ENCODE measurements at places on chromosomes 1 and 21.

DNA sequence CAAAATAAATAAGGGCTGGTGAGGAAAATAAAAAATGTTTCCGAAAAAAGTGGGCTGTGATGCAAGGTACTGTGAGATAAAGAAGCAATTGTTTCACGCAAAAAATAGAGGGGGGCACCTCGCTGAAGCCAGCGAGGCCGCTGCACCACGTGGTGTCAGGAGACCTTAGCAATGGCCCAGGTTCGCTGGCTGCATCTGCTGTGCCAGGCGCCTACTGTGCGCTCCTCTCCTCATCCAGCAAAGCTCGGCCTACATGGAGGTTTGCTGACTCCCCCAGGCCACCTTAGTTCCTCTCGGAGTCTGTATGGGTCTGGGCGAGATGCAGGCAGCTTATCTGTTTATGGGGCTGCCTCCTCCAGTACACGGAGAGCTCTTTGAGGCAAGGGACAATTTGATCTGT is 119.6 kb downstream of the NR5A2 start:
- DNase-seq: no peak

GRCh38 chr21:28714777-28715464 is 277.8 kb downstream of the LTN1 start:
- no peak for DNase-seq

DNA sequence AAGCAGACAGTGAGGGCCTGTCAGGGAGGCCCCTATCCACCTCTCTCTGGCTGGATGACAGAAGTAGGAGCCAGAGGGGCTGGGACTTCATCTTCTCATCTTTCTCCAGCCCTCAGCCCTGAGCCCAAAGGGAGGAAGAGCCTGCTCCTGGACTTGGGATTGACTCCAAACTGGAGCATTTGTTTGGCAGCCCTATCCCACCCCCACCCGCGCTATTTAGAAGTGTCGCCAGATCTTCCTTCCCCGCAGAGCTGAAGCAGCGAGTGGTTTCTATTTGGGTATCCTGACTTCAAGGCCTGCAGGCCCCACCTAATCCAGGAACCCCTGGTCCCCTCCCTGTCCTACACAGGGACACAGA is 9.6 kb downstream of the NES start:
- no peak for DNase-seq

DNA sequence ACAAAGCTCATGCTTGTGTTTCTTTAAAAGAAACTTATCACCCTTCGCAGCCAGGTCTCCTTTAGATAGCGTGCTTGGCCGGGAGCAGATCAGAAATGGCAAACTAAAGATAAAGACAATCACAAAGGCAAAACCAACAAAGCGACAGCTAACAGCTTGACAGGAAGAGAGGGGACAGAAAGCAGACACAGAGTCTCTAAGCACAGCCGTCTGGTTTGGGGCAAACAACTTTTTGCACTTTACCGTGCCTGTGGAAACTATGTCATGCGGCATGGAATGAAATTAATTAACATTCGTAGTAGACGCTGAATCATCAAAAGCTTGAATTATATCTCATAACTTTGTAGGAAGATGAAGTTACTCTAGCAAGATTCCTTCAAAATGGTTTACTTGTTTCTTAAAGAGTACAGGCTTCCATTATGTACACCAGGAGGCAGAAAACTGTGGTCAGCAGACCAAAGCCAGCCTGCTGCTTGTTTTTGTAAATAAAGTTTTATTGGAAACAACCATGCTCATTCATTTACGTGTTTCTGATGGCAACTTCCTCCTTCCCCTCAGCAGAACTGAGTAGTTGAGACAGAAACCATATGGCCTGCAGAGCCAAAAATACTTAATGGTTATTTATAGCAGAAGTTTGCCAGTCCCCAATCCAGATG is 183.2 kb downstream of the KIF26B start:
- no peak for DNase-seq

GRCh38 chr1:195958131-195958530 is 650.1 kb downstream of the KCNT2 start:
- DNase-seq: no peak

- DNase-seq: peak; percentile 57
Measured at GRCh38 chr1:214123061-214123784, 135.4 kb downstream of the PROX1 start.

DNA sequence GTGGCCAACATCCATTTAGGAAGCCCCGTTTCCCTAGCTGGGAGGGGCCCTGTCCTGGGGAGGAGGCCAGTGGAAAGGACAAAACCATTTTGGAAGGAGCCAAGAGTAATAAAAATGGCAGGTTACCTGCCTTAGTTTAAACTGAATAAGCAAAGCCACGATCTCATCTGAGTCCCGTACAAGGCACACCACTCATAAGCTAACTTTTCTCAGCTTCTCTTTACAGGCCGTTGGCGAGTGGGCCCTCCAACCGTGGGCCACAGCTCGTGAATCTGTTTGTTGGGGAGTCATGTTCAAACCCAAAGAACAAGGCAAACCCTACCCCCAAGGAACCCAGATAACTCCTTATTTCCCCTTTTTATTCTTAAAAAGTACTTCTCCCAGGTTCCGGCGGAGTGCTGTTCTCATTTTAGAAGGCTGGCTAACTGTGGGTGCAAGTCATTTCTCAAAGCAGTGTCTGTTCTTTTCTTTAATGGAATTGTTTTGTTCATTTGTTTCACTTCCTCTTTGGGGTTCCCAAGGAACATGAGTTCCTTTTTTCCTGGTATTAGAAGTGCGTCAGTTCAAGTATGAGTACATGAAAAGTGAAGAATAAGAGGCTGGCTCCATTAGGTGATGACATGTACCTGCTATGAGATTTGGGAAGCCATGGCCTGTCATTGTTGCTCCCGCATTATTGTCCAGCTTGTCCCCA is 89.0 kb downstream of the PSMG1 start:
- DNase-seq: no peak

- DNase-seq: no peak
Measured at GRCh38 chr1:91151702-91152101, 129.9 kb upstream of the ZNF644 start.

GRCh38 chr1:167565922-167566321 is 12.4 kb upstream of the CREG1 start:
- DNase-seq: no peak

DNA sequence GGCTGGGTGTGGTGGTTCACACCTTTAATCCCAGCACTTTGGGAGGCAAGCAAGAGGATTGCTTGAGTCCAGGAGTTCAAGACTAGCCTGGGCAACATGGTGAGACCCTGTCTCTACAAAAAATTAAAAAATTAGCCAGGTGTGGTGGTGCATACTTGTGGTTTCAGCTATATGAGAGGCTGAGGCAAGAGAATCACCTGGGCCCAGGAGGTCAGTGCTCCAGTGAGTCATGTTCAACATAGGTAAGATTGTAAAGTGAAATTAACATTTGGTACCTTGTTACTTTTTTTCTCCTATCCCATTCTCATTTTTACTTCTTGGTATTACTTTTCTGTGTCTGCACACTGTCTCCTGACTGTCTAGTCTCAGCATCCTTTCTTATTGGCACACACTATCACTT is 19.0 kb downstream of the MAGI3 start:
- DNase-seq: no peak

DNA sequence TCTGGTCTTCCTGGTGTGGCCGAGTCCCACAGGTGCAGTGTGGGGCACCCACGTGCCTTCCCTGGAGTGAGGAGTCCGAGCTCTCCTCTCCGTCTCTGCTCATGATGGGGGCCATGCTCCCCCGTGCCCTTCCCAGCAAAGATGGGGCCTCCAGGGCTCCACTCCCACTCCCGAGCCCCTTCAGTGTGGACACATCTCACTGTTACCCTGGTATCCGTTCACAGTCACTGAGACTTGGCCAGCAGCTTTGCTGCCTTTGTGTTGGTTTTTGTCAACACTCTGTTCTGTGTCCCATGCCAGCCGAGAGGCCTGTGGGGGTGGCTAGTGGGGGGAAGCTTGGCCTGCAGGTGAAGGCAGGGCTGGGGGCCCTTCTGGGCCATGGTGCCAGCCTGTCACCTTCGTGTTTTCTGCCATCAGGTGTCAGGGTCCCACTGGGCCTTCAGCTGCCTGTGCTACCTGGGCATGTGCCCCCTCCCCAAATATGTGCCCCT is 46.9 kb upstream of the POFUT2 start:
- no peak for DNase-seq

- peak; percentile 38 for DNase-seq
Measured at GRCh38 chr1:150165622-150166612, 16.2 kb downstream of the PLEKHO1 start.

DNA sequence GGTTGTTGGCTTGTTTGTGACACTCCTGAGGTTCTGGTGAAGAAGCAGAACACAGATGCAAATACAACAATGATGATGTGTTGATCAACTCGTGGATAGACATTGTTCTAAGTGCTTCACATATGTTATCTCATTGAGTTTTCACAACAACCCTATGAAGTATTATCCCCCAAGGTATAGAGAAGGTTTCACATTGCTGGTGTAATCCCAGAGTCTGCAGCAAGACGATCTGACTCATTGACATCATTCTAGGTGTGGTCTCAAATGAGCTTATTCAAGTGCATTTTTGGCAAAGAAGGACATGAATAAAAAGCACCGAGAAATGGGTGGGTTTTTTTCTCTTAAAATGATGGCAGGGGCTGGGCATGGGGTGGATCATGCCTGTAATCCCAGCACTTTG is 64.1 kb upstream of the SCAF4 start:
- no peak for DNase-seq

DNA sequence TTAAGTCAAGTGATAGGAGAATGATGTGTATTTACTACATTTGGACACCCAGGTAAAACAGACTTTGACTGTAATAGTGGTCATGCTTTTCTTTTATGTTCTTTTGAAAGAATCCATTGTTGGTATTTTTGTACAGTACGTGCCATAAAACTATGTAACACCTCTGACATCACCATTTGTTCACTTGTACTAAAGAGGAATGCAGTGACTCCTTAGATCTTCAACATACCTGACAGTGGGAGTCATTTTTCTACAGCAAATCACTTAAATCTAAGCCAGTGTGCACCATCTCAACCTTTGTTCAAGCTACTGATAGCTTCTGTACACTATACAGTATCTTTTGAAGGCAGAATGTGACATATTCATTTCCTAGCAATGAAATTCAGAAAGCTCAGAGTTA is 6.3 kb upstream of the PLD5 start:
- no peak for DNase-seq

- no peak for DNase-seq
Measured at GRCh38 chr1:19205845-19206244, 4.2 kb downstream of the UBR4 start.

GRCh38 chr1:153525088-153525728 is 10.6 kb downstream of the S100A6 start:
- no peak for DNase-seq

DNA sequence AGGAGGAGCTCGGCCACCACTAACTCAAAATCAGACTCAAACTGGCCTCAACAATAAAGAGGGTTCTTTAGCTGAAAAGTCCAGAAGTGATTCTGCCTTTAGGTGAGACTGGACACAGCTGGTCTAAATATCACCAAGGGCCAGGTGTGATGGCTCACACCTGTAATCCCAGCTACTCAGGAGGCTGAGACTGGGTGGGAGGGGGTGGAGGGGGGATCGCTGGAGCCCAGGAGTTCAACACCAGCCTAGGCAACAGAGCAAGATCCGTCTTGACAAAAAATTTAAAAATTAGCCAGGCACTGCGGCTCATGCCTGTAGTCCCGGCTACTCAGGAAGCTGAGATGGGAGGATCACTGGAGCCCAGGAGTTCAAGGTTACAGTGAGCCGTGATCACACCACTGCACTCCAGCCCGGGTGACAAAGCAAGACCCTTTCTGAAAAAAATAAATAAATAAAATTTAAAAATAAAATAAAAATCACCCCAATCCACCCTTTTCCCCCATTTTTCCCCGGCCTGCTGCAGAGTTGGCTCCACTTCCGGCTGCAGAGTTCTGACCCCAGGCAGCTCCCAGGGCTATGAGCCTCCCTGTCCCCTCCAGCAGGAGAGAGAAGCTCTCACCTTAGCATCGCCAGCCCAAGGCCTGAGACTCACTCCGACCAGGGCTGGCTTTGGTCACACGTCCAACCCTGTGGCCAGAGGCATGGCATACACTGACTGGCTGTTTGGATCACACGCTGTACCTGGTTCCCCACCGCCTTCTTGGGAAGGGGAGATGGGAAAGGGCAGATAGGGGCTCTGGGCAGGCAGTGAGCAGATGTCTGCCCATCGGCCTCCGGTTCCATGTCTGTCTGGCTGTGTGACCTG is 87.3 kb upstream of the IFFO2 start:
- no peak for DNase-seq

- no peak for DNase-seq
Measured at GRCh38 chr1:110749960-110750359, 75.2 kb upstream of the KCNA3 start.

DNA sequence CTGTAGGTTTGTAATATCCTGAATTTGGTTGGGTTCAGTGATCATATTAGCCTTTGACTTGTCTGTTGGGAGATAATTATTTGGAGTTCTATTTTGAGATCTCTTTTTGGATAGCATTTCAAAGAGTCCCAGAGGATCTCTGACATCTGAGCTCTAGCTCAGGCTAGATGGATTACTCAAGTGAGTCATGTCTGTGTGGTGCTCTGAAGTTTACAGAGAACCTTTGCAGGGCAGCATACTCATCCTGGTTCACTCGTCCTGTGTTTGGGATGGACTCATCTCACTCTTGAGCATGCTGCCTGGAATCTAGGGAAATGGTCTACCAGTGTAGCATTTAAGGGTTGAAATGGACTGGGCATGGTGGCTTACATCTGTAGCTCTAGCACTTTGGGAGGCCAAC is 29.4 kb upstream of the BMP8A start:
- no peak for DNase-seq

DNA sequence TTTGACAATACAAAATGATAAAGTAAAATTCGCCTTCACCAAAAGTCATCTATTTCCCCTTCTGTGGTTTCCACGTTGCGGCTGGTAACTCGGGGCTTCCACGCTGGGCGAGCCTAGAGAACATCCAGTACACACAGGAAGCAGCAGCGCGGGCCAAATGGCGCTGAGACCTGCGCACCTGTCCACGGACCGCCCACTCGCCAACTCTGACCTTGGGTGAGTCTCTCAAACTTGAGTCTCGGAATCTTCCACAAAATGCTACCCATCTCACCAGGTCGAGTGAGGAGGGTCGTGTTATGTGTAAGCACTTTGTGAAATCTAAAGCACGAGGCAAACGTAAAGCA is 820 bp upstream of the TTF2 start:
- DNase-seq: peak; percentile 73
